ENCODE measurements at places on chromosomes 5 and 9. TPM values are rescaled to one million over a fixed set of nuclear protein-coding genes. Genes with fewer than 3 reads are reported as not detected.

The PLCXD3 gene
- total RNA-seq, result 1.2 TPM

The PFN3 gene
- total RNA-seq, result not detected

The PKD2L2 gene
- total RNA-seq, result 0.70 TPM

The ADAMTS13 gene
- 1.6 TPM for total RNA-seq

The C9orf152 gene
- total RNA-seq, result not detected

The AQP7 gene
- 4.5 TPM for total RNA-seq

The TMEM252 gene
- not detected for total RNA-seq

DNA sequence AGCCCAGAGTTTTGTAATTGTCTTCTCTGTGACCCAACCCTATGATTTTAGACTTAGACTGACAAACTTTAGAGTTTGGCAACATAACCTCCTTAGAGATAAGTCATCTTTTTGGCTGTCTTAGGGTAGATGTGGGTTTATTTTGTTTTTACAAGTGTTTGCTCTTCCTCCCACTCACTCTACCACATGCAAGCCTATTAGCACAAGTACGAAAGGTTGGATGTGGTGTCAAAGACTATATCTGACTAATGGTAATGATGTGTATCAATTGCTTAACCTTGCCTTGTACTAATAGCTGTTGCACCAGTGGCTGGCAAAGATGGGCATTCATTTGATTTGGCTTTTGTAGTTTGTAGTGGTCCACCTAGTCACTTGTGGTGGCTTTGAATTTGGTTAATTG lies 46.5 kb downstream of the SLC25A46 start:
- H3K27ac ChIP-seq, result no peak overlapping the region
- DNase-seq, result no peak
- H3K27me3 ChIP-seq, result no peaks in the 10 kb centered on the region
- H3K36me3 ChIP-seq, result no peaks in the 10 kb centered on the region

DNA sequence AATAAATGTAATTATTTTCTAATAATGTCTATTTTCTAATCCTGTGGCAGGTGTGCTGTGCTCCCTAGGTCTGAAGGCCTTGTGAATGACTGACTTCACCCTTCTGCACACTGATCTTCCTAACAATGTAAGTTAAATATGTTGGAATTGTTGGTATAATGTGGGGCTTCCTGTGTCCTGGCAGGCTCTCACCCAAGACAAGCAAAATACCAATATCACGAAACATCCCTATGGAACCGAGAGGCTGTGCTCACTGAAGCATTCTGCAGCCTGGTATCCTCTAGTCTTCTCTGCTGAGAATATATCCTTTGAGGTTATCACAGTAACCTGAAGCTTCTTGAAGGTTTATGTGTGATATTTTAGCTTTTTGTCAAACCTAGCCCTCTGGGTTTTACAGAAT lies 159.4 kb downstream of the GABRB2 start:
- H3K4me3 ChIP-seq, result no peak overlapping the region
- no peaks in the 10 kb centered on the region for H3K36me3 ChIP-seq
- no peak for DNase-seq
- H3K4me1 ChIP-seq, result no peaks in the 10 kb centered on the region
- H3K27ac ChIP-seq, result no peak overlapping the region
- H3K27me3 ChIP-seq, result no peaks in the 10 kb centered on the region

GRCh38 chr5:119655061-119655460 lies 25.7 kb downstream of the FAM170A start:
- no peaks in the 10 kb centered on the region for H3K27me3 ChIP-seq
- no peak for DNase-seq
- no peak overlapping the region for H3K4me3 ChIP-seq
- no peaks in the 10 kb centered on the region for H3K36me3 ChIP-seq
- H3K27ac ChIP-seq, result no peak overlapping the region
- H3K4me1 ChIP-seq, result no peaks in the 10 kb centered on the region

DNA sequence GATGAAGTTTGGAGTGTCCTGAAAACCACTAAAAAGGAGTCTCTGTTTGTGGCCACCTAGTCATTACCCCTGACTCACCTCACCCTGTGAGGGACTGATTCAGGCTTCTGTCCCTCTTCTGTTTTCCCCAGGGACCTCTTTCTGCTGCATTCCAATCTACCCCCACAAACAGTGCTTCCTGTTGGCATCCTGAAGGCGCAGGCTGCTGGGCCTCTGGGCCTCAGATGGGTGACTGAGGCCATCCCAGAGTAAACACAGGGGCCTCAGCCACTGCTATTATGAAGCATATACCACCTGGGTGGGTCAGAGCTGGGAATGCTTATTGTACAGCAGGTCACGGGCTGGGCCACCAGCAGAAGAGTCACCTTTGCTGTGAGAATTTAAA lies 20.0 kb downstream of the MORN5 start:
- no peaks in the 10 kb centered on the region for H3K4me1 ChIP-seq
- DNase-seq, result no peak
- H3K4me3 ChIP-seq, result no peak overlapping the region
- no peaks in the 10 kb centered on the region for H3K36me3 ChIP-seq
- no peak overlapping the region for H3K27ac ChIP-seq
- peaks cover 15% of the 10 kb centered on the region for H3K27me3 ChIP-seq

- no peaks in the 10 kb centered on the region for H3K4me1 ChIP-seq
- H3K36me3 ChIP-seq, result no peaks in the 10 kb centered on the region
Observed at GRCh38 chr5:22596404-22596970, 256.7 kb downstream of the CDH12 start.

- DNase-seq, result no peak
- H3K4me3 ChIP-seq, result no peak overlapping the region
- H3K36me3 ChIP-seq, result no peaks in the 10 kb centered on the region
- H3K27ac ChIP-seq, result no peak overlapping the region
- H3K27me3 ChIP-seq, result no peaks in the 10 kb centered on the region
Observed at GRCh38 chr5:155406815-155407214, 393.3 kb downstream of the KIF4B start.

- no peaks in the 10 kb centered on the region for H3K36me3 ChIP-seq
- H3K4me1 ChIP-seq, result no peaks in the 10 kb centered on the region
- no peak overlapping the region for H3K27ac ChIP-seq
- no peak for DNase-seq
Observed at GRCh38 chr5:35138232-35138631, 90.5 kb upstream of the AGXT2 start.

GRCh38 chr5:68683632-68684036 lies 410.2 kb upstream of the SLC30A5 start:
- H3K27ac ChIP-seq, result no peak overlapping the region
- no peak for DNase-seq
- H3K27me3 ChIP-seq, result no peaks in the 10 kb centered on the region
- no peaks in the 10 kb centered on the region for H3K4me1 ChIP-seq
- H3K36me3 ChIP-seq, result no peaks in the 10 kb centered on the region

- no peak overlapping the region for H3K27ac ChIP-seq
- no peaks in the 10 kb centered on the region for H3K27me3 ChIP-seq
- no peak overlapping the region for H3K4me3 ChIP-seq
- DNase-seq, result no peak
- H3K4me1 ChIP-seq, result no peaks in the 10 kb centered on the region
Observed at GRCh38 chr5:57216714-57217113, 42.9 kb downstream of the GPBP1 start.

- peak overlapping the region; percentile 36 for H3K4me3 ChIP-seq
- no peak overlapping the region for H3K27ac ChIP-seq
- no peak for DNase-seq
- peaks cover 8% of the 10 kb centered on the region for H3K4me1 ChIP-seq
- no peaks in the 10 kb centered on the region for H3K36me3 ChIP-seq
- H3K27me3 ChIP-seq, result peaks cover 92% of the 10 kb centered on the region
Observed at GRCh38 chr5:88660264-88660946, 222.6 kb downstream of the MEF2C start.

DNA sequence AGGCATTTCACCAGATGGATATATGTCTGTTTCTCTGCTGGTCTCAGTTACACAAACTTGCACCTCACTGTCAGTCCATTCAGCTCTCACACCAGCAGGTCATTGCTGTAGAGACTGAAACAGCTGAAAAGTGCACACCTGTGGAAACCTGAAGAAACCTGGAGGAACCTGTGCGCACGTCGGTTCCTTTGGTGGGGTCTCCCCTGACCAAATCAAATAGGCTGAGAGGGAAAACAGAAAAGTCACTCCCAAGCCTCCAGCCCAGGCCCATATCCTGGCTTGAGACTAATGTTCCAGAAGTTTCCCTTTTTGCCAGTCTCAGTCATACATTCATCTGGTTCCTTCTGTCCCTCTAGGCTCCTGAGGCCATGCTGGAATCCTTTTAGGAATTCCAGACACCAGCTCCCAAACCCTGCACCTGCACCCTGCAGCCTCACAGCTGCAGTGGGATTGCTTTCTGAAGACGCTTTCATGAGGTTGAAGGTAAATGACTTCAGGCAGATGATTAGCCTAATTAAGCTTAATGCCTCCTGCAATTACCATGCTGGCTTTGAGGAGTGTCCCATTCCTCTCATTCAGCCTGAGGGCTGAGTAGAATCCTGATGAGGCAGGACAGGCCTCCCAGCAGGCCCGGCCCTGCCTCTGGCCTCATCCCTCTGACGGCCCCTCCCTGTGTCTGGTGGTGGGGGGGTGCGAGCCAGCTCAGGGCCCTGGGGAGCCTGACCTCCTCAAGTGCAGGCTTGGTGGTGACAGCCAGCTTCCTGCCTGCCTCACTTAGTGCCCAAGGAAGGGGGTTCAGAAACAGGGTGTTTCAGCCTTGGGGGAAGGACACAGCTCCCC lies 24.3 kb upstream of the CXCL14 start:
- no peaks in the 10 kb centered on the region for H3K27me3 ChIP-seq
- H3K4me1 ChIP-seq, result no peaks in the 10 kb centered on the region
- no peak overlapping the region for H3K27ac ChIP-seq
- H3K4me3 ChIP-seq, result no peak overlapping the region
- DNase-seq, result no peak

DNA sequence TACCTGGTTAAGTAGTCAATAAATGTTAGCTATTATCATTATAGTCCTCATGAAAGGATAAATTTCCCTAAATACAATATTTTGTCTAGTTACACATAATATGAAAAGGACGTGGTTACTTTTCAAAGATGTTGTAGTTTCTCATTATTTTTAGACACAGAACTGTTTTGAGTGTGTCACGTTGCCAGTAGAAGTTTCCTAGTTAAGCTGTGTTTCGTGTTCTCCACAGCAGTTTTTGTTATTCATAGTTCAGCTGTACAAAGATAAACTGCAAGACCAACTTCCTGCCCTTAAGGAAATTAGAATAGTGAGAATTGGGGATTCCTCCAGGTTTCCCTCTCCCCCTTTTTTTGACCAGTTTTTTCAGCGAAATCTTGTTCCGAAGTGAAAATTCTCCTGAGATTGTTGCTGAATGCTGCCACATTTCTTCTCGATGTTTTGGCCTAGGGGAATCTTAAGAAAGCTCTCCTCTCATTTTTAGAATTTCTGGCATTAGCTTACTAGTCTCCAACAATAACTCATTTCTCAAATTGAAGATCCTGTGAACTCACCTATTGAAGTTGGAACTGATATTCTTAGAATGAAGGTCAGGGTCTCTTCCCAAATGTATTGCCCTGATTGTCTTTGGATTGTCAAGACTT lies 176.1 kb downstream of the PAM start:
- no peak for DNase-seq
- peaks cover 32% of the 10 kb centered on the region for H3K36me3 ChIP-seq
- H3K27me3 ChIP-seq, result no peaks in the 10 kb centered on the region
- no peak overlapping the region for H3K4me3 ChIP-seq
- H3K4me1 ChIP-seq, result peaks cover 4% of the 10 kb centered on the region
- no peak overlapping the region for H3K27ac ChIP-seq

GRCh38 chr9:127915325-127915752 lies 1.5 kb downstream of the ST6GALNAC4 start:
- DNase-seq, result no peak
- H3K4me1 ChIP-seq, result peaks cover 23% of the 10 kb centered on the region
- H3K4me3 ChIP-seq, result no peak overlapping the region
- H3K36me3 ChIP-seq, result peaks cover 19% of the 10 kb centered on the region
